ENCODE measurements at places on chromosomes 12 and 14.

DNA sequence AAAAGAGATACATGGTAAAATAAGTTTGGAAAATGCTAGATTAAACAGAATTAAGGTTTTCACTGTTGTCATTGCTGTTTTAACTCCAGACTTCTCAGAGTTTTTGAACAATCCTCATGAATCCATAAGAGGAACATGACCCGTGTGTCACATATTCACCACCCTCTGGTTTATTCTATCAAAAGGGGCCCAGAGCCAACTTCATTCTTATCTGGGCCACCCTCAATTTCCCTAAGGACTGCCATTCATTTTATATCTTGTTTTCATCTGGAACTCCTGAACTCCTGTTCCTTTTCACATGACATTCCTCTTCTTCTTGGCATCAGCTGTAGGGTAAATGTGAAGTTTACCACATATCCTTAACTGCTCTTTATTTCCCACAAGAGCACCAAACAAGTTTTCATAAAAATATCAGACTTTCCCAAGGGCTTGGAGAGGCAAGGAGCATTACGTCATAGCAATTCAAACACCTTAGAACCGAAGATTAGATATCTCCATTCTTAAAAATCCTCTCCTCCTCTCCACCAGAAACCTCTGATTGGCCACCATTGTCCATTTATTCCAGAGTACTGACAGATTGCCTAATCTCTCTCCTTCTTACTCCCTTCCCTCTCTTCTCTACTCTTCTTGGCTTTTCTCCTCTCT lies 225.2 kb downstream of the SEC23A start:
- no peak for DNase-seq

DNA sequence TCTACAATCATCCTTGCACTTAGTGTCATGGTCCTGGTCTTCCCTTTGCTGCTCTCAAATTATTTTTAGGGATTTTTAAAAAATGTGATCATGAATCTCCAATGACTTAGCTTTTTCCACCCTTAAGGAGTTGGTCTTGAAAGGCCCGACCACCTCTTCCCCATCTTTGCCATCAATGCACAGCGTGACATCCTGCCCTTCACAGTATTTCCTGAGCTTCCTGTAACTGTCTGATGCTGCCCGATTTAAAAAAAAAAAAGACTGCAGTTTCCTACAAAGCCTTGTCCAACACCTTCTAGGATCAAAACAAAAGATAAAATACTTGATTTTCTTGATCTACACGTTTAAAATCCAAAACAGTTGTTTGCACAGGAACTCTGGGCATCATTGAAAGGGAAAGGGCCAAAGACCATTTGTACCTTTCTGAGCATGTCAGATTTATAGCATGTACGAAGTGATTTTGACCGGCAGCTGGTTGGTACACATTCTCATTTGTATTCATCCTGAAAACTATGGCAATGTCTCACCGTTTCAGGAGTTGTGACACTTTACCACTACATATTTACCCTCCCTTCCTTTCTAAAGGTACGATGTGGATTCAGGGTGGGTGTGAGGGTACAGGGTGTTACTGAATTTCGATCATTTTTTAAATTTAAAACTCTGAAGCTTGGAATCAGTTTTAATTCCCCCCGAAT lies 7.4 kb upstream of the ELK3 start:
- DNase-seq: no peak

DNA sequence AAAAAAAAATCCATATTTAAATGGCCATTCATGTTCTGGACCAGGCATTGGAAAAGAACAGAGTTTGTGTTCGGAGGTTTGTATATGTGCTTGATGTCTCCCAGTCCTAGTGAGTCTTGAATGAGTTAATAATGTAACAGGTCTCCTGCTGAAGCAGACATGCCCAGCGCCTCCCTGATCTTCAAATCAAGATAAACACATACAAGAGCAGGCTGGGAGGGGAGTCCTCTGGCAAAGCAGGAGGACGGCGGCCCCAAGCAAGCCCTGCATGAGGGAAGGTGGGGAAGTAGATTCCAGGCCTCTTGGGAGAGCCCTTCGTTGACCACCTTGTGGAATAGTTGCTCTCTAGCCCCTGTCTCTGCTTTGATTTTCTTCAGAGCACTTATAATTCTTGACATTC lies 156.3 kb downstream of the ZFP36L1 start:
- no peak for DNase-seq

GRCh38 chr12:50506753-50507473 lies 2.1 kb downstream of the DIP2B start:
- DNase-seq: no peak

DNA sequence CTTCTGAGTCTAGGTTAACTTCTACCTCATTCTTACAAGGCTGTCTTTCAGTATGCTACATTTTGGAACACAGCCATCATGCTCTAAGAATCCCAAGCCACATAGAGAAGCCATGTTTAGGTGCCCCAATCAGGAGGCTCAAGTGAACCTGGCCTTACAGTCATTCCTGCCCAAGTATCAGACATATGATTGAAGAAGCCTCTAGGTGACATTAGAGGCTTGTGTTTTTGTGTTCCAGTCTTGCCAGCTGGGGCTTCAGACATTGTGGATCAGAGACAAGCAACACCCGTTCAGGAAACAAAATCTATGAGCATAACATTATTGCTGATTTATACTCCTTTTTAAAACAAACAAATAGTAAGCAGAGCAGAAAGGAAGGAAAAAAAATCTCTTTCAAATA lies 8.1 kb upstream of the SLC16A7 start:
- no peak for DNase-seq

DNA sequence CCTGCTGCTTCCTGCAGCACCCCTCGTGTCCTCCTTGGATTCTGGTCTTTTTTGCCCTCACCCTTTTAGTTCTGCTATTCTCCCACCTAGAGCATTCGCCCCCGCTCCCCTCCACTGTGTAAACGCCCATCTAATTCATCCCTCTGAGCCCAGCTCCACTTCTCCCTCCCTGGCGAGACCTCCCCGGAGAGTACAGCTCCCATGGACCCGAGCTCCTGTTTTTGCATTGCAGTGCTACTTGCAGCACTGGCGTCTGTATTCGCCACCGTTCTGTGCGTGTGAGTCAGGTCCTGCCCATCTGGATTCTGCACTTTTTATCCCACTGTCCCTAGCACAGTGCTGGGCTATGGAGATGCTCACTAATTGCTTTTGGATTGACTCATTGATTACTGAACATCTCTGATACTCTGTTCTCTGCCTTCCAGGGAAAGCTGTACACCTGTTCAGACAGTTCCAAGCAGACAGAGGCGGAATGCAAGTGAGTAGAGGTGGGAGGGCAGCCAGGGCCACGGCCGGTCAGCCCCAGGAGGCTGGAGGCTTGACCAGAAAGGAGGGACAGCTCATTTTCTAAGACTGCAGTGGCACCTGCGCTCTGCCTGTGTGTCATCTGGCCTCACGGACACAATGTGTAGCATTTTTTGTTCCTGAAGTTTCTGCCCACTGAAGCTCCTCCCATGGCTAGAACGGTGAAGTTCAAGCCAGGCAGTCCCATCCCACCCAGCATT lies 188.4 kb upstream of the FKBP4 start:
- no peak for DNase-seq

GRCh38 chr12:61412201-61412600 lies 848.0 kb upstream of the USP15 start:
- DNase-seq: no peak

DNA sequence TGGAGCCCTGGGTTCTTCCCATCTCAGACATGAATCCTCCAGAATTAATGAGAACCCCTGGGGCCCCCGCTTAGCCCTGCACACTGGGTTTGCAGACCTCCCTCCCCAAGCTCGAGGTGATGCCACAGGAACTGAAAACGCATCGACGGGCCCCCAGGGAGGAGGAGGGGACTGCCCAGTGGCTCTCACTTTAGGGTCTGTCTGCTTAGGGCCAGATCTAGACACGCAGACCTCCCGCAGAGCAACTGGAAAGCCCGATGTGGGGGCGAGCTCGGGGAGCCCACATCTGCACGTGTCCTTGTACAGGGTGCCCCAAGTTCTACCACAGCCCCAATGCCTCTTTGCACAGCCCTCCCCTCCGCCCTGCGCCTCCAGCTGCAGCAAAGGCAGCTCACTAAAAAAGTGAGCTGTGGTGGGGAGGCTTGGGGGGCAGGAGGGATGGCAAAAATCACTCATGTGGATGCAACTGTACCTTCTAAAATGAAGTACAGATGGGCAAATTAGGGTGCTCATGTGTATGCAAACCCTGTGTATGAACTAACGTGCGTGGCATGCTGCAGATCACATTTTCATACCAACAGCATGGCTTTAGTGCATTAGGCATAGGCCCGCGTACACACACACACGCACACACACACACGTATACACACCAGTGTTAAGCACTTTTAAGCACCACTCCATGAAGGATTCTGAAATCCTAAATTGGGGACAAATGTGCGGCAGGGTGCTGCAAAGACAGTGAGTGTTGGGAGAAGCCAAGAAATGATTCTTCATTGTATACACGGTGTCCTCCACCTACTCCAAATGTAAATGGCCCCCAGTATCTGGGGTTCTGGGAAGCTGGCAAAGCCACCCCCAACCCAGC lies 99.9 kb upstream of the MAP1LC3B2 start:
- DNase-seq: no peak

- DNase-seq: no peak
Measured at GRCh38 chr14:75648066-75648838, 12.4 kb downstream of the ERG28 start.

DNA sequence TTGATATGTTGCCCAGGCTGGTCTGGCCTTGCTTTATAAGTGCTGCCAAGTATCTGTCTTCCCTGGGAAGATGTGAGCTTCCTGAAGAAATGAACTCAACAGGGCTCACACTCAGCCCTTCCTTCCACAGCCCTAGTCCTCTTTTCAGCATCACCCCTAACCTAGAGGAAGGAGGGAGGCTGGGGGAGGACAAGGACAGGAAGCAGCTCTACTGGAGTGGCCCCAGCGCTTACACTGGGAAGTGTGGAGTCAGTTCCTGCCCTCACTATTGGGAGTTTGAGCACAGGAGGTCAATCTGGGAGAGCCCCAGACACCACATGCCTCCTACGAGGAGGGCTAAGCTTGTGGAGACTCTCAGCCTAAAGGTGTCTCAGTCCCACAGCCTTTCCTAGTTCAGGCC lies 16.8 kb downstream of the GALNT6 start:
- DNase-seq: no peak

DNA sequence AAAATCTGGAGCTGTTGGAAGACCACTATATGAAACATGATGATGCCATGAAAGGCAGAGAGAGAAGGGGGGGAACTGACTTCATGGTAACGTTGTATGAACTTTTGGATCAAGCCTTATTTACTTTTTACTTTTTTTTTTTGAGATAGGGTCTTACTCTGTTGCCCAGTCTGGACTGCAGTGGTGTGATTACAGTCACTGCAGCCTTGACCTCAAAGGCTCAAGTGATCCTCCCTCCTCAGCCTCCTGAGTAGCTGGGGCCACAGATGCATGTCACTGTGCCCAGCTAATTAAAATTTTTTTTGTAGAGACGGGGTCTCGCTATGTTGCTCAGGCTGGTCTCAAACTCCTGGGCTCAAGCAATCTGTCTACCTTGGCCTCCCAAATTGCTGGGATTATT lies 31.3 kb upstream of the CTDSP2 start:
- DNase-seq: no peak

- DNase-seq: peak; percentile 48
Measured at GRCh38 chr12:40158592-40159111, 52.8 kb upstream of the SLC2A13 start.

DNA sequence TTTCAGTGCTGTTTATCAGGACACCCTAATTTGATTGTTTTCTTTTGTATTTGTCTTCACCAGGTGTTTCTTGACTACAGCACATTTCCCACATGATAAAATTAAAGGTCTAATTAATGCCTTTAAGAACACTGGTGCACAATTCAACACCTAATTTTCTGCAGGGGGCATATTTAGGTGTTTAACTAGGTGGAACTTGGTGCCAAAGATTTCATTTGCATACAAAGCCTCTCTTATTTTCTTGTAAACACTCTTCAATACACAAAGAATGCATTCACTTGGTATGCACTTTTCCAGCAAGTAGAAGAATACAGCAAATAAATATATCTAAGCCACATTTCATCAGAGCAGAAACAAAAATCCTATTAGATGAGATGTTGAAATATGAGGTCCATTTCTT lies 646.2 kb upstream of the FOXG1 start:
- no peak for DNase-seq

DNA sequence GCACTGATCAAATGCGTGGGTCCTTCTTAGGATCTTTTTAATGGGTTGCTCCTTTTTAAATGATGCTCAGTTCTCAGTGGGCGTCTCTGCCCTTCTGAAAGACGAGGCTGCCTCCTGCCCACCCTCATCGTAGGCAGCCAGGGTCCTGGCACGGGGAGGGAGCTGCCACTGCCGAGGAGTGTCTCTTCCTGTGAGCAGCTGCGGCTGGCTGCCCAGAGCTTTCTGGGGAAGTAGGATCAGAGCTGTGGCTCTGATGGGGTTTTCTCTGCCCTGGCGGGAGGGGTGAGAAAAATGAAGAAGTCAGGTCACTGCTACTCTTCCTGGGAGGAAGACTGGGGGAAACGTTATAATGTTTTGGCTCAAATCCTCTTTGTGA lies 31.1 kb upstream of the BEGAIN start:
- peak; percentile 46 for DNase-seq

GRCh38 chr14:102930753-102931579 lies 8.5 kb downstream of the AMN start:
- no peak for DNase-seq

All from AML-193 (cell line).